ENCODE measurements at places on chromosomes 5 and 9. TPM values are rescaled to one million over a fixed set of nuclear protein-coding genes. Genes with fewer than 3 reads are reported as not detected.

The UNC13B gene
- 11.3 TPM for total RNA-seq

The ANKS6 gene
- 21.4 TPM for total RNA-seq

The PCDH1 gene
- 0.15 TPM for total RNA-seq

The SHISAL2B gene
- not detected for total RNA-seq

The ANKRD18B gene
- 0.17 TPM for total RNA-seq
